ENCODE measurements at places on chromosomes 5 and 9.

GRCh38 chr9:107732781-107733522 lies 243.4 kb upstream of the KLF4 start:
- no peak for DNase-seq

- no peak for DNase-seq
These were observed 94.4 kb downstream of the USP20 start for GRCh38 chr9:129929496-129930125.

DNA sequence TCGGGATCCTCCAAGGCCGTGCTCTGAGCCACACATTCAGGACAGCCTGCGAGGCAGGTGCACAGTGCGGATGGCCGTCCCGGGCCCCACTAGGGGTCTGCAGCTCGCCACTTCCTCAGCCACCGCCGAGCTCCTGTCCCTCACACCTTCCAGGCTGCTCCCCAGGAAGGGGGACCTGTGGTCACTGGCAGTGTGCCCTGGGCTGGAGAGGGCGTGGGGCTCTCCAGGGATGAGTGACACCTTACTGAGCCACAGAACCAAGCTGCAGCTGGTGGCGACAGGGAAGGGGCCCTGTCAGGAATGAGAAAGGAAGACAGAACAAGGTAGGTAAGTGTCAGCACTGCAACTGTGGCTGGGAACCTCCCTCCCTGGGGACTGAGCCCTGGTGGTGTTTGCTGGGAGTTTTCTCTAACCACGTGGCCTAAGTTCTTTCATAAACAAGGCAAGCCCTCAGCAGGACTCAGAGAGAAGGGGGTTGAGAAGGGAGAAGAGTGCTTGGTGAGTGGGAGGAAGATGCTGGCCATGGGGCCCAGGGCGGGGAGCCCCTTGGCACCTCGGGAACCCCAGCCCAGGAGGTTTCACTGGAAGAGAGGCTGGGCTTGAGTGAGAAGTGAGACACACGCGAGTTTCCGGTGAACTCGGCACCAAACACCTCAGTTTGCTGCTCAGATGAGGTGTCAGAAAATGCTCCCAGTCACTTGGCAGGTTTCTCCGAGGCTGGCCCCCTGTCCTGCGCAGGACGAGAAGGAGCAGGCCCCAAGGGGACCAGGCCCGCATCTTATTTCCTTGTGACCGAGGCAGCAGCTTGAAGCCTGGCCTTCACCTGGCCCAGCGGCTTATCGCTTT lies 5.2 kb downstream of the IL13 start:
- DNase-seq: no peak

- no peak for DNase-seq
These were observed 53.3 kb upstream of the SMC5 start for GRCh38 chr9:70205366-70206020.

GRCh38 chr9:110874963-110875674 lies 163.2 kb downstream of the LPAR1 start:
- no peak for DNase-seq

GRCh38 chr5:35094948-35095347 lies 47.2 kb upstream of the AGXT2 start:
- DNase-seq: no peak

- DNase-seq: no peak
These were observed 5.5 kb upstream of the RASEF start for GRCh38 chr9:83068414-83068813.

- no peak for DNase-seq
These were observed 111.0 kb downstream of the MED27 start for GRCh38 chr9:131968632-131969031.

DNA sequence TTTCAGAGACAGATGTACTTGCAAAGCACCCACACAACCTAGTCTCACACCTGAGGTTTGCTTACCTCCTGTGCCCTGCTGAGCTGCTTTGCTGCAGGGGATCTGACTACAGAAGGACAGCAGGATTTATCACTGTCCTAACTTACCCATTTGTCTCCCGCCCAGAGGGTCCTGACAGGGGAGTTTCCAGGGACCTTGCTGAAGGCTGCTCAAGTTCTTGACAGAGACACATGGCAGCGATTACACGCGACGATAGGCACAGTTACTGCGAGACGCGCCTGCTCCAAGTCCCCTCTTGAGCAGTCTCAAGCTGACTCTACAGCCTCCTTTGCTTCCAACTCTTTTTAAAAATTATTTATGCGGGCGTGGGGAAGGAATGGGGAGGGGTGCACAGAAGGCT lies 24.6 kb upstream of the GALNT10 start:
- no peak for DNase-seq
